ENCODE measurements at places on chromosomes 11 and 22.

GRCh38 chr22:23071230-23072076 is 1.1 kb downstream of the GNAZ start:
- no peak for DNase-seq

DNA sequence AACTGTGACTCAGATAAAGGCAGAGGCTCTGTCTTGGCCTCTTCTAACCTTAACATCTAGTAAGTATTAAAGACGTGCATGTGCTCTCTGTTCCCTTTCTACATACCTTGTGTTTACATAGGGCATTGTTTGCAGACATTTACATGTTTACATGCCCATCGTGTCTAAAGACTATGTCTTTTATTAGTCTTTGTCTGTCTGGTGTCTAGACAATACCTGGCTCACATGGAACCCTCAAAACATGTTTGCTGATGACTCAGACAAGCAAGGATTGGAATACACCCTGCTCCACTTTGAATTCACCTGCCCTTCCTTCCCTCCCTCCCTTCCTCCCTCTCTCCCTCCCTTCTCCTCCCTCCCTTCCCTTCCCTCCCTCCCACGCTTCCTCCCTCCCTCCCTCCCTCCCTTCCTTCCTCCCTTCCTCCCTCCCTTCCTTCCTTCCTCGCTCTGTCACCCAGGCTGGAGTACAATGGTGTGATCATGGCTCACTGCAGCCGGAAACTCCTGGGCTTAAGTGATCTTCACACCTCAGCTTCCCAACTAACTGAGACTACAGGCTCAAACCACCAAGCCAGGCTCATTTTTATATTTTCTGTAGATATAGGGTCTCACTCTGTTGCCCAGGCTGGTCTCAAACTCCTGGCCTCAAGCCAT is 23.7 kb upstream of the SORL1-AS1 start:
- DNase-seq, result peak; percentile 62

DNA sequence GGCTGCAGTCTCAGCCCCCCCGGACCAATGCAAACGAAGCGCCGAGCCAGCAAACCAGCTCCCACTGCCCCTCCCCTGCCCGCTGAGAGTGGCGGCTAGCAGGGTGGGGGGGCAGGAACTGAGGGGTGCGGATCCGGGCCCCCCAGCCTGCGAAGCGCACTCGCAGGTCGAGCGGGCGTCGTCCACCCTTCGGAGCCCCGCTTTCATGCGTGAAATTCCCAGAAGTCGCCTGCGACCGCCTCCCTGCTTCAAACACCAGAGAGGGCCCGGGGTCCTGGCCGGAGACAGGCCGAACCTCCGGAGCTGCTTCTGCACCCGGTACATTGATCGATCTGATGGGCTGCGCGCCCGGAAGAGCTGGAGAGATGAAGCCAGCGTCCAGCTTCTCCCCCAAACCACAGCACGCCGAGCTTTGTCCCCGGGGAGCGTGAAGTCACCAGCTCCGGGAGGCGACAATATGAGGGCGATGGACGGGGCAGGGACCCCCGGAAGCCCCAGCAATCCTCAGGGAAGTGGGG is 646 bp upstream of the PATZ1 start:
- no peak for DNase-seq

- no peak for DNase-seq
Observed at GRCh38 chr22:30421695-30422480, 3.7 kb upstream of the MTFP1 start.

GRCh38 chr11:111101881-111102280 is 143.6 kb upstream of the POU2AF2 start:
- DNase-seq, result no peak

DNA sequence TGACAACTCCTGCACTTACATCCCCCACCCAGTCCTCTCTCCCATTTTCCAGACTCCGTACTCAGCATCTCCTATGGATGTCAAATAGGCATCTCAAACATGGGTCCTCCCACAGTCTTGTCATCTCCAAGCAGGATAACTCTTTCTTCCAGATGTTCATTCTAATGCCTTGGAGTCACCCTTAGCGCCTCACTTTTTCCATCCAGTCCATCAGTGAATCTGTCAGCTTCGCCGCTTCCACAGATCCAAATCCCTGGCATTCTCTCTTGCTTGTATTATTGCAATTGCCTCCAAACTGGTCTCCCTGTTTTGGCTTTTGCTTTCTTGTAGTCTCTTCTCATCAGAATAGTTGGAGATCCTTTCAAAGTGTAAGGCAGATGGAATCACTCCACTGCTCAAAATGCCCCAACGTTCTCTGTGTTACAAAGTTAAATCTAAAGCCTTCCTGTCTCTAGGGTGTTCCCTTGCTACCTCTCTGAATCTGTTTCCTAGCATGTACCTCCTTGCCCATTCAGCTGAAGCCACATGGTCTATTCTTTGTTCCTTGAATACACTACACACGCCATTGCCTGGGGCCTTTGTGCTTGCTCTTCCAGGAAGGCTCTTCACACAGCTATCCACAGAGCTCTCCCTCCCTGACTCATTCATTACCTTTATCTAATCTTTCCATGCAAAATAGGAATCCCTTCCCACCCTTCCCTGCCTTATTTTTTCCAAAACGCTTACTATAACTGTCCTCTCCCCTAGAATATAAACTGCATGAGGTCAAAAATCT is 64.8 kb downstream of the UBASH3B start:
- no peak for DNase-seq

GRCh38 chr11:1952806-1953482 is 5.8 kb downstream of the MRPL23 start:
- DNase-seq, result no peak

All from CD4-positive, alpha-beta T cell treated with Interleukin-2 at 100 ng/mL for 4 hours (primary cell).